ENCODE measurements at places on chromosomes 3 and 15. TPM values are rescaled to one million over a fixed set of nuclear protein-coding genes. Genes with fewer than 3 reads are reported as not detected.

Gene ARGFX
- total RNA-seq, result not detected

Gene ATP8B4
- 1.7 TPM for total RNA-seq

Gene CDHR4
- total RNA-seq, result 0.07 TPM

Gene TRAIP
- 1.8 TPM for total RNA-seq

Gene GABPB1
- 38.0 TPM for total RNA-seq

Gene RNF7
- total RNA-seq, result 24.0 TPM

Gene SERINC4
- not detected for total RNA-seq

Gene RASL12
- total RNA-seq, result 0.39 TPM

Gene STT3B
- total RNA-seq, result 289 TPM

Measured in smooth muscle cell of the pulmonary artery (primary cell).